SJCRH30 (cell line): ENCODE measurements at places on chromosomes 6 and 20. TPM values are rescaled to one million over a fixed set of nuclear protein-coding genes. Genes with fewer than 3 reads are reported as not detected.

Gene TMEM74B
- not detected in 2 replicates for total RNA-seq

Gene ADAT2
- total RNA-seq, result 6.2 and 11.1 TPM in 2 replicates

Gene MATN4
- 0.18 TPM in 1 of 2 replicates, not detected in the other for total RNA-seq

Gene ZNF217
- total RNA-seq, result 37.6 and 42.8 TPM in 2 replicates

Gene ARHGAP18
- total RNA-seq, result 14.1 and 14.6 TPM in 2 replicates

Gene REM1
- not detected in 2 replicates for total RNA-seq

Gene SNAP25
- total RNA-seq, result not detected in 2 replicates

Gene CCDC170
- not detected in 2 replicates for total RNA-seq

Gene ZNF334
- total RNA-seq, result 0.32 and 0.35 TPM in 2 replicates

Gene BMP6
- 1.6 and 2.2 TPM in 2 replicates for total RNA-seq

Gene ANKRD60
- total RNA-seq, result not detected in 2 replicates

Gene RIMS1
- total RNA-seq, result 0.24 and 0.28 TPM in 2 replicates

Gene SNAI1
- total RNA-seq, result 29.7 and 30.7 TPM in 2 replicates

Gene MEI4
- not detected in 2 replicates for total RNA-seq

Gene POU5F1
- total RNA-seq, result 2.4 and 5.7 TPM in 2 replicates

Gene ULBP1
- 0.99 and 1.7 TPM in 2 replicates for total RNA-seq

Gene PRRT1
- 0.25 and 0.30 TPM in 2 replicates for total RNA-seq

Gene HLA-F
- total RNA-seq, result not detected in 2 replicates

Gene PAX1
- not detected in 2 replicates for total RNA-seq

Gene MAPK13
- 0.08 and 0.23 TPM in 2 replicates for total RNA-seq

Gene HLA-DMB
- not detected in 2 replicates for total RNA-seq

Gene CST2
- total RNA-seq, result not detected in 2 replicates

Gene MAS1
- 0.04 TPM in 1 of 2 replicates, not detected in the other for total RNA-seq

Gene KIAA0408
- 2.5 and 2.9 TPM in 2 replicates for total RNA-seq

Gene RSPO4
- not detected in 2 replicates for total RNA-seq

Gene BPIFB6
- not detected in 2 replicates for total RNA-seq

Gene THBD
- 0.03 TPM in 1 of 2 replicates, not detected in the other for total RNA-seq

Gene APOM
- total RNA-seq, result 1.8 and 2.0 TPM in 2 replicates

Gene TTPAL
- 13.3 and 14.1 TPM in 2 replicates for total RNA-seq

Gene NKAPL
- total RNA-seq, result not detected in 2 replicates

Gene BEND6
- 0.48 and 0.93 TPM in 2 replicates for total RNA-seq

Gene MCUR1
- total RNA-seq, result 15.3 and 16.0 TPM in 2 replicates

Gene C6orf52
- not detected in 2 replicates for total RNA-seq

Gene SPTLC3
- not detected in 2 replicates for total RNA-seq

Gene RPS6KA2
- 4.2 and 6.3 TPM in 2 replicates for total RNA-seq

Gene SLC12A5
- total RNA-seq, result 3.8 and 8.6 TPM in 2 replicates

Gene SLC17A3
- total RNA-seq, result not detected in 2 replicates

Gene PLCB1
- 11.0 and 13.4 TPM in 2 replicates for total RNA-seq

Gene DDO
- total RNA-seq, result 0.14 and 0.43 TPM in 2 replicates

Gene PNLDC1
- not detected in 2 replicates for total RNA-seq

Gene PCK1
- total RNA-seq, result 0.05 TPM in 1 of 2 replicates, not detected in the other

Gene SOBP
- 7.0 and 7.8 TPM in 2 replicates for total RNA-seq

Gene ZSCAN31
- total RNA-seq, result 1.9 and 2.6 TPM in 2 replicates

Gene TCF15
- total RNA-seq, result not detected in 2 replicates

Gene ZNF133
- total RNA-seq, result 16.2 and 16.4 TPM in 2 replicates

Gene TSBP1
- not detected in 2 replicates for total RNA-seq

Gene KCNS1
- not detected in 2 replicates for total RNA-seq

Gene FOXA2
- 2.7 and 3.2 TPM in 2 replicates for total RNA-seq

Gene FKBP1C
- 0.45 and 1.1 TPM in 2 replicates for total RNA-seq

Gene TPBG
- 47.2 and 49.9 TPM in 2 replicates for total RNA-seq

Gene TRAPPC3L
- not detected in 2 replicates for total RNA-seq

Gene LY6G5B
- 3.2 and 7.0 TPM in 2 replicates for total RNA-seq

Gene IL17F
- not detected in 2 replicates for total RNA-seq

Gene TP53TG5
- total RNA-seq, result not detected in 2 replicates

Gene CABLES2
- 12.9 and 13.0 TPM in 2 replicates for total RNA-seq

Gene CAGE1
- total RNA-seq, result 0.16 TPM in 1 of 2 replicates, not detected in the other

Gene CTCFL
- total RNA-seq, result 0.06 TPM in 1 of 2 replicates, not detected in the other

Gene MPIG6B
- 0.47 TPM in 1 of 2 replicates, not detected in the other for total RNA-seq

Gene OTOR
- total RNA-seq, result not detected in 2 replicates
